ENCODE measurements at places on chromosomes 16 and 17.

DNA sequence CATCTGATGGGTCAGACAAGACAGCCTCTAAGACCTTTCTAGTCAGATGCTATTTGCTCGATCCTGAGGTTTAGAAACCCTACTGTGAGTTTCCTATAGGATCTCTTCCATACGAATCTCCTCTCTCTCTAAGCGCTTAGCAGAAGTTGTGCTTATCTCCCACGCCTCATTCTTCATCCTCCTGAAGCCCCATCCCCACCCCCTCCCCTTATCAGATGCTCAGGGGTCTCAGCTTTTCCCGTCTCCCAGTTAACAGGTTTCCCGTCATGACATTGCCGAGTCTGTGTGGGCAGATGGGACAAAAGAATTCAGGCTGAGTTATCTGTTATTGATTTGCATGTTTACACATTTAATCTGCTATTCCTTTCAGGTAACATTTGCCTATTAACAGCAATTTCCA, 99.0 kb upstream of the PIRT start:
- DNase-seq = no peak

- no peak for DNase-seq
These were observed 1.2 kb upstream of the TLCD3B start for GRCh38 chr16:30032083-30032819.

GRCh38 chr17:14125518-14126137, 56.3 kb downstream of the COX10 start:
- DNase-seq = no peak

DNA sequence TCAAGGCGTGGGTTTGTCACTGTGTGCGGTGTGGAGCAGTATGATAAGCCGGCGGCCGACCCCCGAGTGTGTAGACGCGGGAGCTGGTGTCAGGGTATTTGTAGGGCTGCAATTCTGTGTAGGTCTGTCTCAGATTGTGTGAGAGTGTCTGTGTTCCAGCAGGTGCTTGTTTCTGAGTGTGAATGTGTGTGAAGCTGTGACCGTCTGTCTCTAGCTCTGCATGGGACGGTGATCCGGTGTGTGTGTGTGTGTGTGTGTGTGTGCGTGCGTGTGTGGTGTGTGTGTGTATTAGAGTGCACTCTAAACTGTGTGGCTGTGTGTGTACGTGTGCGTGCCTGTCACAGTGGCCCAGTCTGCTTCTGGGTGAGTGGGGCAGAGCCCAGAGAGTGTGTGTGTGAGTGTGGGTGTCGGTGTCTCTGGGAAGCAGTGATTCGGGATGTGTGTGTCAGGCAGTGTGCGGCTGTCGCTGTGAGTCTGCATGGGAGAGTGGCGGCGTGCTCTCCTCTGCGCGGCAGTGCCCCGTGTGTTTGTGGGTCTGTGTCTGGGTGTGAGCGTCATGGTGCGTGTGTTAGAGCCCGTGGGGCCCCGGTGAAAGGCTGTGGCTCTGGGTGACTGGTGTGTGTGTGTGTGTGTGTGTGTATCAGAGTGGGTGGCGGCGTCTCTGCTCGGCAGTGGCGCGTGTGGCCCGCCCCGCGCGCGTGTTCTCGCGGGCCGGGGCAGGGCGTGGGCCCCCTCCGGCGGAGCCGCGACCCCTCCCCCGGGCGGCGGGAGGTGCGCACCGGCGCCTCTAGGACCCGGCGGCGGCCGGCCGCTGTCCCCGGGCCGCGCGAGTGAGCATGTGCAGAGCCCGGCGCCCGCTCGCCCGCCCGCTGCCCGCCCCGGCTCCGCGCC, at the start of gene WSCD1:
Gene WSCD1 (plus strand): TSS at position 841 of the 891 bp plus-strand sequence. CDS start 10,280 bp downstream, outside the sequence.
- no peak for DNase-seq

- DNase-seq = no peak
These were observed 32.0 kb downstream of the SMPD3 start for GRCh38 chr16:68416057-68417046.

Measured in HL-60 (cell line).